Tongue (tissue), 3 donors: ENCODE measurements at places on chromosomes 4 and X.

DNA sequence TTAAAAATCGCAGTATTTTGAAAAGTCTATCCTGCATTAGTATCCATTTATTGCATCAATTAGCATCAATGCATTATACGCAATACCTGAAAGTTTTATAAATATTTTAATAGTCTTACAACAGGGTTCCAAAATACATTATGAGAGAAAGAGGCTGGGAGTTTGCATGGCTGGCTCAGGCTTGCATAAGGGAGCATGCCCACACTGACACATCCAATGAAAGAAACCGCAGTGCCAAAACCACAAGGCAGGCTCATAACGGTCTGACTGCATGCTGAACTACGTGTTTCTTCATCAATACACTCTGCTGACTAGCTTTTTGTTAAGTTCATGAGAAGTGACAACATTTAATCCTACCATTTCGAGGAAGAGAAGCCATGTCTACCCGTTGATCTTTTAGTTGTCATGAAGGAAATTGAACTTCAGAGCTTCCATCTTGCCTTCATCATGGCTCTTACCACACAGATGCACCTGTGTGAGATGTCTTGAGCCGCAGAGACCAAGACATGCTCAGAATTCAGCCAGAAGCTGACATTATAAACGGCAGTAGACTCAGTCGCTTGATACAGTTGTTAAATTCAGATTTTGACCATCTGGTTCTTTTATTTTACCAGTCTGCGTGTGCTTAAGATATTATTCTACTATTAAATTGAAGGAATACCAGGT lies 168.8 kb upstream of the FRG1 start:
- no peak for DNase-seq

DNA sequence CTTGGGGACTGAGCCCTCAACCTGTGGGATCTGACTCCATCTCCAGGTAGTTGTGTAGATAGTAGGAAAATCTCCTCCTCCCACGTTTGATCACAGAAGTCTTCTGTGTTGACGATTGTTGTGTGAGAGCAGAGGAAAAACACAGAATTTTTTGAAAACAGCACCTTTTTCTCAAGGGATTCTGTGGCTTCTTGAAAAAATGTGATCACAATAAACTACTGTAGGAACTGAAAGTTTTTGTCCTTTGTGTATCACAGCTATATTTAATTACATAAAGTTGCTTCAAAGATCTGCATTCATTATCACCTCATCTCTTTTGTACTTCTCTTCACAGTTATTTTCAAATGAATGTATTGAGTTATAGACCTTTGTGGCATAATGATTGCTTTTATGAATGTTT lies 85.1 kb downstream of the AFF1 start:
- DNase-seq: no peak

DNA sequence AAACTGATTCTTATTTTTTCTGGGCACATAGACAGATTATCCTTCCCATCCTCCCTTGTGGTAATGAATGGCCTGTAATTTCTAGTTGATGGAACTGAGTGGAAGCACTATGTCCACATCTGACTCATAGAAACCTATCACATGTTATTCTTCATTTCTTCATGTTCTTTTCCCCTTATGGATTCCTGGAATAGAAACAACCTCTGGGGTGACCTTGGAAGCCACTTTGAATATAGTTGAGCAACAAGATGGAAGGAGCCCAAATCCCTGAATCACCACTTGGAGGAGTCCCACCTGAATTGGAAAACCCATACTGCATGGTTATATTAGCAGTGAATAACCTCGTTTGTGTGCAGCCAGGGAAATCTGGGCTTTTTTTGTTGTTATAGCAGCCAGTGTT lies 137.8 kb downstream of the MID1IP1 start:
- no peak for DNase-seq

GRCh38 chr4:71074452-71075299 lies 81.2 kb downstream of the DCK start:
- peak; percentile 17 for DNase-seq

DNA sequence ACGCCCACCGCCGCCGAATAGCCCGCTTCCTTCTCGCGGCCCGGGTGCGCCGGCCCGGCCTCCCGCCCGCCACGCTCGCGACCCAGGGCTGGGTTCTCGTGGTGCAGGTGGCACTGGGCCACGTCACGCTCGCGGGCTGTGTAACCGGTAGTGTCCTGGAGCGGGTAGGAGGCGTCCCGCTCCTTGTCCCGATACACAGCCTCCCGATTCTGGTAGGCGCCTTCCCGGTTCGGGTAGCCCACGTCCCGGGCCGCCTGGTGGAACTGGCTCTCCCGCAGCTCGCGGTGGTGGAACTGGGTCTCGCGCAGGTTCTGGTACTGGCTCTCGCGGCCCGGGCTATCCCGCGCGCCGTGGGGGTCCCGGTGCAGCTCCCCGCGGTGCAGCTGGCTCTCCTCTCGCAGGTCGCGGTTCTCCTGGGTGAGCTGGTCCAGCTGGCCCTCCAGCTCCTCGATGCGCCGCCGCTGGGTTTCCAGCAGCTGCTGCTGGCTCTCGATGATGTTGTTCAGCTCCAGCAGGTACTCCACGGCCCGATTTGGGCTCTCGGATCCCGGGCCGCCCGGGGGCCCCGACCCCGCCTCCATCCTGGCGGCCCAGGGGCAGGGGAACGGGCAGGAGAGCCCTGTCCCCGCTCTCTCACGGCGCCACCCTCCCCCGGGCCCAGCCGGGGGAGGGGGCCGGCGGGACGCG lies 39.3 kb upstream of the IQSEC2 start:
- peak; percentile 11 for DNase-seq

DNA sequence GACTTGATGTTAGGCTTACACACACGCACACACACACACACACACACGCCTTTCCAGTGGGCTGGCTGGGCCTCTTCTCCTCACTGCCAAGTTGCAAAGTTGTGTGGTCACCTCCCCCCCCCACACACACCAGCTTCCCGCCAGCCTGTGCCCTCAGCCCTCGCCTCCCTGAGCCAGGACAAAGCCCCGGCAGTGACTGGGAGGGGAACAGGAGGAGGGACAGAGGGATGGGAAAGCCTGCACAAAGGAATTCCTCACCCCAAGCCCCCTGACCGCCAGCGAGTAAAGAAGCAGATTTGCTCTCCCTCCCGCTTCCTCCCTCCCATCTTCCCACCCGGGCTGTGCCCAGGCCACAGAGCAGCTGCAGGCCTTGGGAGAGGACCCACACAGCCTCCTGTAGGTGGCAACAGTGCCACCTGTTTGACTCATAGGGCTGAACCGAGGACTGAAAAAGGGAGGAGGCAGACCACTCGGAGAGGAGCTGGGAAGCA lies at the start of gene GDPD2:
GDPD2 (plus strand) TSS at position 464 of the 491 bp plus-strand sequence. CDS start 1,671 bp downstream, outside the sequence.
- DNase-seq: peak; percentile 62
